ENCODE measurements at places on chromosomes 1 and 21.

DNA sequence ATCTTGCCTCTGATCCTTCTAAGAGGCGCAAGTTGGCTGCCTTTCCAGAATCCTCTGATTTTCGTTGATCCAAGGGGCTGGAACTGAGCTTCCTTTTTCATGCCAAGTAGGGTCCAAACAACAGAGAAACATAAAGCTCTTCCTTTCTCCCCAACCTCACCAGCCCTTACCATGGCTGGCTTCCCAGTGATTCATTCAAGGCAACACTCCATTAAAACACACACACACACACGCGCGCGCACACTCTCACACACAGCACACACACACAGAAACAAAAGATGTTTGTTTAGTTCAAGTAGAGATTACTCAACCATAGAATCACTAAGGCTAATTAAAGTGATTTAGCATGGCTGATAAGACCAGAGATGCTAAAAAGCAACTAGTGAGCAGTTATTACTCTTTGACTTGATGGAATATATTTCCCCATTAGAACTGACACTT is 13.0 kb upstream of the GUCA2A start:
- DNase-seq, result peak; percentile 86

GRCh38 chr1:228794810-228795209 is 59.5 kb downstream of the RHOU start:
- no peak for DNase-seq

DNA sequence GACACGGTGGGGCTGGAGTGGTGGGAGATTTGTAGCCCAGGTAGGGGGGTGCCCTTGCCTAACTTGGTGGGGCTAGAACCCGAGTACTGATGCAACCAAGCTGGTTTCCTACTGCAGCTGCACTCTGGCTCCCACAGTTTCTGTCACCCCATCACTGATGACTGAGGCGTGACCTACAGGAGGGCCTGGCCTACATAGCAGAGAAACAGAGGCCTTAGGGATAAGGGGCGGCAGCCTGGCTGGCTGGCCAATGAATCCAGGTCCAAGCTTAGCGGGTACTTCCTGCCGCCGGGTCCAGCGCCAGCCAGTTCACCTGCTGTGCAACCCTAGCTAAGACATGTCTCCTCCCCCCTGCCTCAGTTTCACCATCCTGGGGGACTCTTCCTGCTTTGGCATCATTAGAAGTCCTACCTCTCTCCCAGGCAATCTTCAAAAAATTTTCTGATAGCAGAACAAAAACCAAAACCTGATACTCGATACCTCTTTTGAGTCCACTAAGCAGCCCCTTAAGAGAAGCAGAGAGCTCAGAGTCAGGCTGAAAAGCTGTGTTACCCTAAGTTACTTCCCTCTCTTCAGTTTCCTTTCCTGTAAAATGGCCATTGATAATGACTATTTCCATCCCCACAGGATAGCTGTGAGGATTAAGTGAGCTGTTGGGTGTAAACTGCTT is 27.3 kb upstream of the RNF19B start:
- DNase-seq, result no peak

GRCh38 chr1:233461847-233462246 is 134.3 kb downstream of the MAP3K21 start:
- DNase-seq, result no peak

DNA sequence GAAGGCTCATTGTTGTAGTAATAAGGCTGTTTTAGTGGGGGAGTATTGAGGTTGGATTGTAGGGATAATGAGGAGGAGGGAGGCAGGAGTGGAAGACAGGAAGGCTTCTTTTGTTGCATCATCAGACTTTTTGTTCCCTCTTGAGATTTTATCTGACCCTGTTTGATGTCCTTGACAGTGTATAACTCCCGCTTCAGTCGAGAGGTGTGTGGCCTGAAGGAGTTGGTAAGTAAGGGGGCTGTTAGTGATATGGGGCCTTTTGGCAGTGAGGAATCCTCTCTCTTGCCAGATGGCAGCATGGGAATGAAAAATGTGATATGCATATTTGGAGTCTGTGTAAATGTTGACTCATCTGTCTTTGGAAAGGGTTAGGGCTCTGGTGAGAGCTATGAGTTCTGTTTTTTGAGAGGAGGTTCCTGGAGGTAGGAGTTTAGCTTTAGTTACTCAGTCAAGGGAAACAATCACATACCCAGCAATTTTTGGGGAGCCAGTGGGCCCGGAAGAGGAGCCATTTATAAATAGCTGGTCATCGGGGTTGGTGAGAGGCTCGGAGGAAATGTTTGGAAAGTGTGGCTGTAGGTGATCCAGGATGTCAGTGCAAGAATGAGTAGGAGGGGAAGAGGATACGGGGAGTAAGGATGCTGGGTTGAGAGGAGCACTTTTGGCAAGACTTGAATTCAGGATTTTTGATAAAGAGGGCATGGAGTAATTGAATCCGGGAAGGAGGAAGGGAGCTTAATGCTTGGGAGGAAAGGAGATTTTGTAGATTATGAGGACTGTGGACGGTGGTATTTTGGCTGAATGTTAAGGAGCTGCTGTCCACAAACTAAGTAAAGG is 136.7 kb upstream of the ETV3 start:
- DNase-seq, result no peak

GRCh38 chr1:11761988-11762406 is at the start of gene C1orf167:
TSS of gene C1orf167 (plus strand) at chr1:11762193. CDS start at chr1:11764401, 2,208 bp downstream.
- DNase-seq, result no peak

DNA sequence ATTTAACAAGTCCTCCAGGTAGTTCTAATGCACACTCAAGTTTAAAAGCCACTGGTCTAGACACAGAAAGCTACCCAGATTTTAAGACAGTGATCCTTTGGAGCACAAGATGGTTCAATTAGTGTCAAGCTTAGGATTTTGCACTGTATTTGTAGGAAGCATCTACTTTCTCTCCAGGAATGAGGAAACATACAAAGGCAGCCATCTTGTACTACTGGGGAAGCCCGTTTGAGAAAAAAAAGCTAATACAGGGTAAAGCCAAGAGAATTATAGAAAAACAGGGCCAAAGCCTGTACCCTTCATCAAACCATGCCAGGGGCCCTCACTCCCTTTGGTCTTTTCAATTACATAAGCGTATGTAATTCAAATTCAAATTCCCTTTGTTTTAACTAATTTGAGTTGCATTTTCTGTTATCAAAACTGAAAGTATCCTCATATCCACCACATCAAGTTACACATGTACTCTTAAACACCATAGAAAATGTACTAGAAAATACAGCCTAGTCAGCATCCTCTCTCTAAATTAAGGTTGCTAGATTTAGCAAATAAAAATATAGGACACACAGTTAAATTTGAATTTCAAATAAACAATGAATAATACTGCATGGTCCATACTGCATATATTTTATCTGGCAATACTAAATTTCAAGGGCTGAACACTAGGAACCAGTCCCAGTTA is 17.4 kb downstream of the PIK3R3 start:
- DNase-seq, result no peak
